ENCODE measurements at places on chromosomes 7 and 10.

GRCh38 chr7:93053209-93053948 is 64.4 kb downstream of the SAMD9 start:
- no peak for DNase-seq

DNA sequence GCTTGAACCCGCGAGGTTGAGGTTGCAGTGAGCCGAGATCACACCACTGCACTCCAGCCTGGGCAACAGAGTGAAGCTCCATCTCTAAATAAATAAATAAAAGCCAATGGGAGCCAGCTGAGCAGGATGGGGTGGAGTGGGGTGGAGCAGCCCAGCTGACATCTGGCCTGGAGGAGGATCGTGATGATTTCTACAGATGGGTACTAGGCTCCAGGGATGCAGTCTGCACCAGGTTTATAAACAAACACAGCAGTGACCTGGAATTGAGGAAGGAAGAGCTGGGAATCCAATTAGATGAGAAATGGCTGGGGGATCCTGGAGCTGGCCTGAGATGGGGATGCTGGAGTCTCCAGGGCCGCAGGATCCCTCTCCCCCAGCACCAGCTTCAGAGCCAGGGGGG is 7.3 kb upstream of the GRIFIN start:
- DNase-seq, result no peak

GRCh38 chr10:28946479-28946878 is 269.2 kb downstream of the BAMBI start:
- DNase-seq, result no peak

DNA sequence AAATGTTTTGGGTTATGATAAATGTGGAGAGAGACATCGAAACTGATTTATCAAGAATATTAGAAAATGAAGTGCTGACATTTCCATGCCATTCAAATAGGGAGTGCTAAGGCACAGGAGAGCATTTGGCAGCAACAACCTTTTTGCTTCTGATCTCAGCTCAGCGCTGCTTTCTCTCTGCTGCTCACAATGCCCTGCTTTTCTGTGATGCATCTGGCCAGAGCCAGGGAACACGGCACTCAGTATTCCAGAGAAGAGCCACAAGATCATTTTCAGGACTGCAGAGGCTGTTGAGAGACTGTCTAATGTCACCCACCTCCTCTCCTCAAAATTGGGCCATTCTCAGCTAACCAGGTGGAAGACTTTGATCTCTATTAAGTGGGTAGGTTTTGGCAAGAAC is 28.1 kb downstream of the INSYN2A start:
- no peak for DNase-seq

GRCh38 chr10:90746829-90747228 is 111.0 kb downstream of the HTR7 start:
- no peak for DNase-seq

DNA sequence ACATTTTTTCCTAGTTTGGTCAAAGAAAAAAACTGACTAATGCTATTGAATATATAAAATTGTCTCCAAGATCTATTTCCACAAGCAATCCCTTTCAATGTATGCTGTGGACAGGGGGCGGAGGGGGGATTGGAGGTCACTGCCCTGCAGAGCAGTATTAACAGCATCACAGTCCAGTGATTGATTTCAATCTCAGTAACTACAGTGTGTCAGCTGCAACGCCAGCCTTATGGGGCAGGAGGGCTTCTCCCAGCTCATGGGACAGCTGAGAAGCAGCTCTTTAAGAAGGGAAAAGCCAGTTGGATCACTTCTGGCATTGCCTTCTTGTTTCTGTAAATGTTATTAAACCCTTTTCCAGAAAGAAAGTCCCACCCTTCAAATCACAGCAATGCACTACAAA is 65.0 kb downstream of the RAPGEF5 start:
- no peak for DNase-seq

GRCh38 chr7:141304291-141304690 is 230.4 kb downstream of the TMEM178B start:
- DNase-seq, result no peak

DNA sequence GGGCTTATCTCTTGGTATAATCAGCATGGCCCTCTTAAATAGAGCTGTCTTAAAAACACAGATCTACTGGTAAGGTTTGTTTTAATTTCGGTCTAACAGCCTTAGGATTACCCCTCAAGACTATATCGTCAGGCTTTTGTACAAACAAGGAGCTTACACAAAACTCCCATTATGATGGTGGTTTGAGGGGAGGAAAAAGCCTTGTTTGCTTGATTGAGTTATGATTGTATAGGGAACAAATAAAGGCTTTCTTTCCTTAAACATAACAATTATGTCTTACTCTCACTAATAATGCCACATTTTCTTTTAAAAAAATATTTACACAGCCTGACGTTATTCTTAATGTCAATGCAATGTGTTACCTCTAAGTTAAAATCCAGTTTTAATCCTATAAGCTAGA is 188.8 kb upstream of the TCF7L2 start:
- no peak for DNase-seq

DNA sequence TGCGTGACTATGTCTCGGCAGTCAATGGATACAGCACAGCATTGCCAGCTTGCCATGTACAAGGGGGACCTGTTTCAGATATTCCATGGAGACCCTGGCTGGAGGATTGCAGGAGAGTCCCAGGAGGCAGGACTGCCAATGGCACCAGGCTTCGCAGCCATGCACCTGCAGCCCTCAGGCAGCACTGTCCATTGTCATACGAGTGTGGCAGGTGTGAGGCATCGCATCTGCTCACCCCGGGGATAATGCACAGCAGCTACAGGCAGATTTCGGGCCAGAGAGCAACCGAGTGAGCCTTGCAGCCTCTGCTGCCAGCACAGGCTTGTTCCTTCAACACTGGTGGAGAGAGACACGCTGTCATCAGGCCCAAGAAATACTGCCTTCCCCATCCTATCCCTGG is 415.1 kb downstream of the PAXIP1 start:
- DNase-seq, result no peak

GRCh38 chr7:121019018-121019417 is 30.5 kb downstream of the CPED1 start:
- no peak for DNase-seq

DNA sequence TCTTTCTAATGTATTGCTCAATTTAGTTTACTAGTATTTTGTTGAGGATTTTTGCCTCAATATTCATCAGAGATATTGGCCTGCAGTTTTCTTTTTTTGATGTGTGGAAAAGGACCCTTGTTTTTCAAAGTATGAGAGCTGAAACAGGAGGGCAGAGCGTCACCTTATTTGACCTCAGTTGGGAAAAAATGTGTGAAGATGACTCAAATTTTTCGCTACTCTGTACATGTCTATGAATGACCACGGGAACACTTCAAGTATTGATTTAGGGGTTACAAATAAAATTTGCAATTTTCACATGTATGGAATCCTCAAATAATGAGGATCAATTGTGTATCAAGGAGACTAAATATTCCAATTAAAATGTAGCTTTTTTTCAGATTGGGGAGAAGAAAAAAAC is 103.1 kb downstream of the ZFAND4 start:
- DNase-seq, result no peak

GRCh38 chr7:20417260-20417659 is 86.6 kb downstream of the ITGB8 start:
- DNase-seq, result no peak

DNA sequence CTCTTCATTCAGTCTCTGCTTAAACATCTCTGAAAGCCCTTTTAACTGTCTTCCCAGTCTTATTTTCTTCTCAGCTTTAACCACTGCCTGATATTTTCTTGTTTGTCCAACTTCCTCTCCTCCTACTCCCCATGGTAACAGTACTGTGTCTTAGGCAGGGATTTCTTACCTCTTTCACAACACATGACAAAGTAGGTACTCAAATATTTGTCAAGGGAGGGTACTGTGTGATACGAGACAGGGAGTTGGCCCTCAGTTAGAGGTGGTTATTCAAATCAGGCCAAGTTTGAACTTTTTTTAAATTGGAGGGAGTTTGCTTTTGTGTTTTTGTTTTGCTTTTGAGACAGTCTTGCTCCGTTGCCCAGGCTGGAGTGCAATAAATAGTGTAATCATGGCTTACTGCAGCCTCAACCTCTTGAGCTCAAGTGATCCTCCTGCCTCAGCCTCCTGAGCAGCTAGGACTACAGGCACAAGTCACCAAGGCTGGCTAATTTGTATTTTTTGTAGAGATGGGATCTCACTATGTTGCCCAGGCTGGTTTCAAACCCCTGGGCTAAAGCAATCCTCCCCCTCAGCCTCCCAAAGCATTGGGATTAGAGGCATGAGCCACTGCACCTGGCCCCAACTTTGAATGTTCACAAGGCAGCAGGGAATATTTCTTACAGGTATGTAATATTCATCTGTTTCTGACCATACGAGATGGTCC is 2.5 kb upstream of the KPNA7 start:
- DNase-seq, result no peak

- DNase-seq, result no peak
These were observed 1.4 kb downstream of the PTF1A start for GRCh38 chr10:23193435-23194074.

- DNase-seq, result no peak
These were observed 152.2 kb downstream of the NXPH1 start for GRCh38 chr7:8585591-8585990.

DNA sequence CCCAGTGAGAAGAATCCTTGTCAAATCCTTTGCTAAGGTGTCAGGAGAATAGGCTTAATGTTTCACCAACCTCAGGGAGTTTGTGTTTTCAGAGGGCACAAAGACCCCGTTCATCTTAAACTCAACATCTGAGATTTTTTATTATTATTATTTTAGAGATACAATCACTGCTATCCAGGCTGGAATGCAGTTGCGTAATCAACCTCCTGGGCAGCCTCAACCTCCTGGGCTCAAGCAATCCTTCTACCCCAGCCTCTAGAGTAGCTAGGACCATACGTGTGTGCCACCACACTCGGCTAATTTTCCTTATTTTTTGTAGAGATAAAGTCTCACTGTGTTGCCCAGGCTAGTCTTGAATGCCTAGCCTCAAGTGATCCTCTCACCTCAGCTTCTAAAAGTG is 599.2 kb downstream of the KCNMA1 start:
- no peak for DNase-seq

DNA sequence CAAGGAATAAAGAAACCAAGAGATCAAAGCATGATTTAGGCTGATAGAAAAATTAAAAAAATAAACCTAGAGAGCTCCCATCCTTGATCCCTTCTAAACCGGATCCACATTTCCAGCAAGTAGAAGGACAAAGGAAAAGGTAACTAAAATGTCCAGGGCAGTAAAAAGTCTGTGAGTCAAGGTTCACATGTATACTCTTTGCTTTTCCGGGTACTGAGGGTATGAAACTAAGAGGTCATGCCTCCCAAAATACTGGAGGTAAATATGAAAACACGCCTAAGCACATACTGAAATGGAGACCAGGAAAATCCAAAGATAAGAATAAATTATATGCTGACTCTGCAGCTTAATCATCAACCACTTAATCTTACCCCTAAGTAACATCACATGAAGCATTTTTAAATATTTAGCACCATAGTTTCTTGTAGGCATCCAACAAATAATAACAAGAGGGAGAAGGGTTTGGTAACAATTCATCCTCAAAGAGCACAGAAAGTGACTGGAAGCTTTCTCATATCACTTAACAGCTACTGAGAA is 35.4 kb downstream of the JAZF1 start:
- DNase-seq, result no peak
